ENCODE measurements at places on chromosomes 5 and 9.

DNA sequence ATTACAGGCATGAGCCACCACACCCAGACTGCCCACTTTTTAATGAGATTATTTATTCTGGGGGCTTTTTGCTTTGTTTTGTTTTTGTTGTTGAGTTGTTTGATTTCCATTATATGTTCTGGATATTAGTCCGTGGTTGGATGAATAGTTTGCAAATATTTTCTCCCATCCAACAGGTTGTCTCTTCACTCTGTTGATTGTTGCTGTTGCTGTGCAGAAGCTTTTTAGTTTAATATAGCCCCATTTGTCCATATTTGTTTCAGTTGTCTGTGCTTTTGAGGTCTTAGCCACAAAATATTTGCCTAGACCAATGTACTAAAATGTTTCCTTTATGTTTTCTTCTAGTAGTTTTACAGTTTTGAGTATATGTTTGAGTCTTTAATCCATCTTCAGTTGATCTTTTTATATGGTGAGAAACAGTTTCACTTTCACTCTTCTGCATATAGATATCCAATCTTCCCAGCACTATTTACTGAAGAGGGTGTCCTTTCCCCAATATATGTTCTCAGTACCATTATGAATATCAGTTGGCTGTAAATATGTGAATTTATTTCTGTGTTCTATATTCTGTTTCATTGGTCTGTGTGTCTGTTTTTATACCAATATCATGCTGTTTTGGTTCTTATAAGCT, 30.2 kb upstream of the TBCA start:
- no peak for DNase-seq

GRCh38 chr9:100472268-100472667, 681 bp upstream of the TMEFF1 start:
- DNase-seq: no peak

- no peak for DNase-seq
These were observed 2117.9 kb upstream of the C9orf72 start for GRCh38 chr9:29691145-29691544.

DNA sequence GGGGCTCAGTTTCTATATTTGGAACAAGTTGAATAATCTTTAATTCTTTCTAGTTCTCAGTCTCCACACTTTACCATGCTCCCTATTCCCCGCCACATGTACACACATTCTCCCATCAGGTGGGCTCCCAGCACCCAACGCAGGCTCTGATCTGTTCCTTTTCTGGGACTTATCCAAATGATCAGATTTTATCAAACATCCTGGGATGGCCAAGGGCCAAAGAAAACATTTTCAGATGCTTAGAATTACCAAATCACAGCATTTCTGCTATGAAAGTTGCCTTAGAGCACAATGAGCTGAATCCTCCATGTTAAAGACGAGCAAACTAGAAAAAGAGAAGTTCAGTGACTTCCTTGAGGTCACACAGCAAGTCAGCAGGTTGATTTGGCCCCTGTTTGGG, 153.4 kb downstream of the SEC61B start:
- no peak for DNase-seq

DNA sequence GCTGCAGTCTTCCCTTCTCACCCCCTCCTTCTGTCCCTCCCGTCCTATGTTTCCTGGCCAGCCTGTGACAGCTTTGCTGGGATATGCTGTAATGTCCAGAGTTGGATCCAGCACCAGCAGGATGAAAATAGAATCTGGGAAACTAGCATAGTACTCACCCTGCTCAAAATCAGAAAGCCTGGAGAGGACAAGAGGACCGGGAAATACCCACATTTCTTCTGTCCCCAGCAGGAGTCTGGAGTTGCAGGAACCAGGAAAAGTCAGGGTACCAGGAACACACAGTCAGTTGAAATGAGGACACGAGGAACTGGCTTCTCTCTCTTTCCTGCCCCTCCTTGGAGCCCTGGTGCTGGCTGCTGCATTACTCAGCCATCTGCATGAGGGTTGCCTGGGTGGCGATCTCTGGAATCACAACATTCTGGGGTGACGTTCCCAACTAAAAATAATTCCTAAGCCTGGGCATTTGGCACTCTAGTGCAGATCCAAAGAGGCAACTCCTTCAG, 59.6 kb upstream of the NFIL3 start:
- no peak for DNase-seq

DNA sequence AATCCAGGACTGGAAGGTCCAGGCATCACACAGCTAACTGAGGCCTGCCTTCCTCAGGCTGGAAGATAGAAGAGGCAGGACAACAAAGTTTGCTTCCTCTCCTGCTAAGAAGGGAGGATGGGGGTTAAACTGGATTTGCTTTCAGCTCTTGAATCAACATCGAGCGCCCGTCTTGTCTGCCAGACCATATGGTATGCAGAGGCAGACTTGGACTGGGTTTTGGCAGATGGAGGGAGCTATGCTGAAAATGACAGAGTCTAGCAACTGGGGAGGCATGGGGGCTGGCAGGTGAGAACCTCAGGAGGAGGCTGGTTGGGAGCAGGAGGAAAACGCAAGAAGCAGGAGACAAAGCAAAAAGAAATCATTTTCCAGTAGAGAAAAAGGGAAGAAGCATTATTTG, 289.5 kb upstream of the IL12B start:
- no peak for DNase-seq

DNA sequence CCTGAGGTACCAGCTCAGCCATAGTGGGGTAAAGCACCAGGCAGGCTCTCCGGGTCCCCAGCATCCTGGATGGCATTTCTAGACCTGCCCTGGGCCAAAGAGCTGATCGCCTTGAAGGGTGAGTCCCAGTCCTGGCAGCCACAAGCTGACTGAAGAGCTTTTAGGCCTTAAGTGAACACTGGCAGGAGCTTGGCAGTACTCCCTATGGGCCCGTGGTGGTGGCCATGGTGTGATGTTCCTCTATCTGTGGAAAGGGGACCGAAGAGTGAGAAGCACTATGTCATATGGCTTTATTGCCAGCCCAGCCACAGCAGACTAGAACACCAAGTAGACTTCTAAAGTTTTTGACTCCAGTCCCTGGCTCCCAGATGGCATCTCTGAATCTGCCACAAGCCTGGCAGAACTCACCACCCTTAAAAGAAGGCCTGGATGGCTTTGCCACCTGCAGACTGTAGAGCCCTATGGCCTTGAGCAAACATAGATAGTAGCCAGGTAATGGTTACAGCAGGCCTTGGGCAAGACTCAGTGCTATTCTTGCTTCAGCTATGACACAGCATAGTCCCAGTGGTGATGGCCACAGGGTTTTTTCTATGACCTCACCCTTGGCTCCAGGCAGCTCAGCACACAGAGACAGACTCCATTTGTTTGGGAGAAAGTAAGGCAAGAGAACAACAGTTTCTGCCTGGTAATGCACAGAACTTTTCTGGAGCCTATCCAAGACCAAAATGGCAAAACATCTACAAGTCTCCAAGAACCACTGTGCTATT, 801.5 kb upstream of the DMAC1 start:
- no peak for DNase-seq

- DNase-seq: no peak
These were observed 203.6 kb upstream of the GRAMD2B start for GRCh38 chr5:126219616-126220015.

DNA sequence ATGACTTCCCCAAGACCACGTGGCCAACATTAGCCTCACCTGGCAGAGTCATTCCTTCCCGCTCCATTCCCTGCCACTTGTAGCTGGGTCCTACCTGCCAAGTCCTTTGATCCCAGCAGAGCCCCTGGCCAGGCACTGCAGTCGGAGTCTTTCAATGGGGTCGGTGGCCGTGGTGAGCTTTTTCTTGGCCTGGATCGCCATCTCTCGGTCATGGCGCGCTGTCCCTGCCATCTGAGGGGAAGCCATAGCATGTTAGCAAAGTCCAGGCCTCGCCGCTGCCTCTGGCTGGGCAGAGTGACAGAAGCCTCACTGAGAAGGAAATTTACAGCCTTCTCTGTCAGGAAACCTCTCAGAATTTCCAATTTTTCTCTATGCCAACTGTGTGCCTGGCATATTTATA, 17.5 kb downstream of the CAPSL start:
- DNase-seq: no peak

DNA sequence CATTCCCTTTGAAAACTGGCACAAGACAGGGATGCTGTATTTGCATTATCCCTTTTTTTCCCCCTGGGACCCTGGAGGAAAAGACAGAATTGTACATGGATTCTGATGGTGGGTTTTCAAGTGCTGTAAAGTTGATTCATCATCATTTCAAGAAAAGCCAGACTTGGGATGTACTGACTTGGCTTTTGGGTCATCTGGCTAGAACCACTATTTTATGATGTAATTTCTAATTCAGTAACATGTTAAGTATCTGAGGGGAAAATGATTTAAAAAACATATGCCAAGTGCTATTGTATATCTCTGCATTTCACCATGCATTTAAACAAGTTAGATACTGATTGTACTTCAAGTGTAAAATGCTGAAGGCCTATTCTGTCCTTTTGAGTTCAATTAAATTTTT, 15.2 kb upstream of the MAP3K1 start:
- no peak for DNase-seq

DNA sequence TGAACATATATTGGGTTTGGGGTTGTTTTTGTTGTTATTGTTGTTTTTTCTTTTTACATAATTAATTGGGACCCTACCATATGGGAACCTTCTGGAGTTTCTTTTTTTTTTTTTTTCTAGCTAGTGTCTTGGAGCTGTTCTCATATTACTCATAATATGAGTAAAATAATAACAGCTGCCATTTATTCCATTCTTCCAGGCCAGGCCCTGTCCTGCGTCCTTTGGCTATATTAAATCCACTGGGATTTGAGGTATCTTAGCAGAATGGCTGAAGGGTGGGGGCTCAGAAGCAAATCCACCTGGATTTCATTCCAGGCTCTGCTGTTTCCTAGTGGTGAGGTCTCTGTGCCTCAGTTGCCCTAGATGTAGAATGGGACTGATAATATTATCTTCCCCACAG, 47.2 kb upstream of the RPL26L1 start:
- no peak for DNase-seq

DNA sequence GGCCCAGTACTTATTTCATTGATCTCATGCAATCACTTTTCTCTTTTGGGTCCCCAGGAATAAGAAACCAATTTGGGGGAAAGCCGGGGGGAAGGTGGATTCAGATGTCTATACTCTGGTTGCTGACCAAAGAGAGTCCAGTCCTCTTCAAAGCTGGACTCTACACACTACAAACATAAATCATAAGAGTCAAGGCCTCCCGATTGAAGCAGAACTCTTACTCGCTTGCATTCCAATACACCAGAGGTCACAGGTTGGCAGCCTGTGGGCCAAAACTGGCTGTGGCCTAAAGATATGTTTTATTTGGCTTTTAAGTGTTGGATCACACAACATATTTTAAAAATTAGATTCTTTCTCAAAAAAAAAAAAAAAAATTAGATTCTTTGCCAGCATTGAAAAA, 311.4 kb upstream of the MSX2 start:
- DNase-seq: no peak

- no peak for DNase-seq
These were observed 418.2 kb downstream of the TUSC1 start for GRCh38 chr9:25260046-25260445.

GRCh38 chr5:99600952-99601351, 672.1 kb upstream of the CHD1 start:
- DNase-seq: no peak

GRCh38 chr5:64165500-64166200, at the start of gene RNF180:
Gene RNF180, plus strand, starts transcription at chr5:64165843. Its CDS starts 34,965 bp downstream, at chr5:64200808.
- DNase-seq: no peak

DNA sequence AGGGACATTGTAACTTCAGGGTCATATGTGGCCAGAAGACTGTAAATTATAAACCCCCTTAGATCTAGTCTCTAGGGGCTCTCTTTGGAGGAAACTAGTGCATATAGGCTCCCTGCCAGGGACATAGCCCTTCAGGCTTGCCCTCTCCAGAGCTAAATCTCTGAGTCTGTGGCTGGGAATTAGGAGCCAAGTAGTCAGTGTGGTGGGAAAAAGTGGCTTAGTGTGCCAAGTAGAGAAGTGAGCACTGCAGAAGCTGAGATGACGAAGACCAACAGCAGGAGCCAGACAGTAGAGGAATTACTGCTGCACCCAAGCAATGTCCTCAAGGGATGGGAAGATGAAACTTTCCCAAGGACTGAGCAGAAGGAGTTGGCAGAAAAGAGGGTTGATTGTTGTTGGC, 71.2 kb downstream of the CWC27 start:
- no peak for DNase-seq

- DNase-seq: no peak
These were observed 22.8 kb upstream of the IFNE start for GRCh38 chr9:21504894-21505293.

GRCh38 chr9:96436063-96436455, 13.9 kb upstream of the HABP4 start:
- no peak for DNase-seq

GRCh38 chr5:74372502-74373064, 267.9 kb downstream of the ENC1 start:
- no peak for DNase-seq

- no peak for DNase-seq
These were observed 45.6 kb upstream of the STXBP1 start for GRCh38 chr9:127566351-127567001.

DNA sequence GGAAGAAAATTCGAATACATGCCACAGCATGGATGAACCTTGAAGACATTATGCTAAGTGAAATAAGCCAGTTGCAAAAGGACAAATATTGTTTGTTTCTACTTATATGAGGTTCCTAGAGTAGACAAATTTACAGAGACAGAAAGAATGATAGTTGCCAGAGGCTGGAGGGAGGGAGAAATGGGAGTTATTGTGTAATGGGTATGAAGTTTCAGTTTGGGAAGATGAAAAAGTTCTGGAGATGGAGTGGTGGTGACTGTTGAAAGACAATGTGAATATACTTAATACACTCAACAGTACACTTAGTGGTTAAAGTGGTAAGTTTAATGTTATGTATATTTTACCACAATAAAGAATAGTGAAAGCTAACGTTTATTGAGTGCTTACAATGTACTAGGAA, 99.6 kb upstream of the SLC44A1 start:
- no peak for DNase-seq

- DNase-seq: no peak
These were observed 416.4 kb upstream of the CD180 start for GRCh38 chr5:67612961-67613360.

GRCh38 chr9:137760426-137760825, 117.2 kb upstream of the CACNA1B start:
- no peak for DNase-seq
